ENCODE measurements at places on chromosomes 1 and 21. TPM values are rescaled to one million over a fixed set of nuclear protein-coding genes. Genes with fewer than 3 reads are reported as not detected.

DNA sequence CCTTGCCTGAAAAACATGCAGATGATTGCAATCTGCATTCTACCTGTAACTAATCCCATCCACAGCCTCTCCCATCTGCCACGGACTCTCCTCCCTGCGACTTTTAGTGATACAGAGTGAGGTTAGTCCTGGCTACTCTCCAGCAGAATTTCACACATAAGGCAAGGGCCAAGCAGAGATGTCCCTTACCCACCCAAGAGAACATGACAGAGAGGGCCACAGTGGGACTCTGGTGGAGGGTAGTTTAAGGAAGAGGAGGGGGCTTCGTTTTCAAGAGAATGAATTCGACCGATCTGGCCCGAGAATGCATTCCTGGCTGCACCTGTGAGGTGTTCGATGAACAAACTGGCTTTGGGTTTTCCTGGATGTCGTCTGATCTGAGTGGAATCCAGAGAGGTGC is 87.5 kb upstream of the SIM2 start:
- DNase-seq, result no peak

KRTAP12-2 gene
- total RNA-seq, result not detected

- DNase-seq, result no peak
Observed at GRCh38 chr1:17816511-17816910, 61.4 kb downstream of the ACTL8 start.

PDE4B gene
- total RNA-seq, result 13.9 TPM

DNA sequence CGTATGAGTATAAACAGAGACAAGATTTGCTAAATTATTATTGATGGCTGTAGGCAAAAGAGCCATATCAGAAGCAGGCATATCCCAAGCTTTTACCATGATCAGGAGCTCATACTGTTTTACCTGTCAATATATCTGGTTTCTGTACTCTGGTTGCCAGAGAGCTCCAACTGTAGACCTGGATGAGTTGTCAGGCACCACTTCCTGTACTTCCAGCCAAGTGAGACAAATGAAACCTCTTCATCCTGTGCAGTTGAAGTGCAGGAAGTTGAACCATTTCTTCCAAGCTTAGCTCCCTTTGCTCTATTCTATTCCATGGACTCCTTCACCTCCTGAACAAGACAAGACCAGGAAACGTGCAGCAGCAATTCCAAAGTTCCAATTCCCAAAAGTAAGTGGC is 115.6 kb downstream of the ZNF281 start:
- no peak for DNase-seq

GRCh38 chr1:231485029-231485784 is 43.3 kb upstream of the TSNAX start:
- no peak for DNase-seq

CYP4A22 gene
- total RNA-seq, result not detected

GRCh38 chr1:44496541-44497171 is 91.6 kb downstream of the RNF220 start:
- no peak for DNase-seq

ZYG11A gene
- 2.6 TPM for total RNA-seq

DNA sequence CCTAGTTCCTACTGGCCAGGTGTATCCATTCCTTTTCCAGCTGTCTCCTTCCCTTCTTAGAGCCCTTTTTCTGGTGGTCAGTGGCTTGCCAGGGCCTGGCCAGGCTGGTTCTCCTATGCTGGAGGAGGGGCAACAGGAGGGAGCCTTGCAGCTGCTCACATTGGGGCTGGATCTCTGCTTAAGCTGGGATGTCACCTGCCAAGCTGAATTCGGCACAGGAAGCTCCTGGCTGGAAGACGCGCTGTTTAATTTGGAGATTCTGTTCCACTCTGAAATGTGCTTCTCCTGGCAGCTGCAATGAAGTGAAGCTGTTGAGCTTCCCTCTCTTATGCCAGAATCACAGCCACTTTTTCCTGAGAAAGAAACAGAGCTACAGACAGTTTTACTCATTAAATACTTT is 56.0 kb upstream of the POU3F1 start:
- no peak for DNase-seq

- DNase-seq, result no peak
Observed at GRCh38 chr1:177209357-177209756, 38.6 kb downstream of the BRINP2 start.

PSRC1 gene
- total RNA-seq, result 67.3 TPM

- DNase-seq, result no peak
Observed at GRCh38 chr21:19461481-19462205, 1058.1 kb upstream of the TMPRSS15 start.

DNA sequence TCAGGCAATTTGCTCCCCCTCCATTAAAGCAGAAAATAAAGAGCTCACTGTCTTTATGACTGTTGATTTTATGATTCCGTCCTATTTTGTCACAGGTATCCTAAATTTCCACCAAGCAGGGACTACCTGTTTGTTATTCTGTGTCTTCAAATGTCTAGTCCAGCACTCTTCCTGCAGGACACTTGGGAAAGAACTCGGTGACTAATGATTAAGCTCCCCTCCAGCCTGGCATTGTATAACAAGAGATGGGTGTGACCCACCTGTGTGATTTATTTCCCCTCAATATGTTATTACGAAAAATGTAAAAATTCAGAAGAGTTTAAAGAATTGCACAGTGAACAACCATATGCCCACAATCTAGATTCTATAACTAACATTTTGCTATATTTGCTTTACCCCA is 42.9 kb upstream of the LRRN2 start:
- no peak for DNase-seq

F3 gene
- total RNA-seq, result 8.6 TPM

DNA sequence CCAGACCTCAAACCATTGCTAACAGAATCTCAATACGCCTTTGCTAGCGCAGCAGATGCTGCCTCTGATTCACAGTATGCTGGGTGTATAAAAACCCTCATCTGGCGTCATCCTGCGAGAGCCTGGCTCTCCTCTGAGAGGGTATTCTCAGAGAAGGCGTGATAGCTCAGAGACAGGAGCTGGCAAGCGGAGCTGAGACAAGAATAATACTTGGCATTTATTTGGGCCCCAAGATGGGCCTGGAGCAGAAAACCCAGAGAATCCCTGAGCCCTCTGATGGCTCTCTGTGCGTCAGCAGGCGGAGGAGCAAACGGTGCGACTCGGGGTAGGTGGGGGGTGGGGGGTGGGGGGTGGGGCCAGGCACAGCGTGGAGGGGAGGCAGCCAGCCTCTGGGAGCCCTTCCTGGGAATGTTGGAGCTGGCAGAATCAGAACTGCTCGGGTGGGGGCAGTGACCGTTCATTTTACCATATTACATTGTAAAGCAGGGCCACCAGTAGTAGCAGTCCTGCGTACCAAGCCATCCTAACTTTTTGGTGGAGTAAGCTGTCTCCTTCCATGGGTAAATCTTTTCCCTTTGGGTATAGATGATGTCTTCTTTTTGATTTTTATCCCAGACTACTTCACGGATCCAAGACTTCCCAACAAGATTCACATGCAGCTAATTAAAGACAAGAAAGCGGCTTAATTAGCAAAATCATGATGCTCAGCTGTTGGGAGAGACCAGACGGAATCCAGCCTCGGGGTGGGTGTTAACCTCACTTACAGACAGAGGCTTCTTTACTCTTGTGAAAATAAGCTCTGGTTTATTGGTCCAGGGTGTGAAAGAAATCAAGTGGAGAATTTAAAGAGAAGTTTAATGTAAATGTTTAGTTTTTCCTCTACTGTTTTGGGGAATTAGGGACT is 7.1 kb downstream of the RIIAD1 start:
- no peak for DNase-seq

DNA sequence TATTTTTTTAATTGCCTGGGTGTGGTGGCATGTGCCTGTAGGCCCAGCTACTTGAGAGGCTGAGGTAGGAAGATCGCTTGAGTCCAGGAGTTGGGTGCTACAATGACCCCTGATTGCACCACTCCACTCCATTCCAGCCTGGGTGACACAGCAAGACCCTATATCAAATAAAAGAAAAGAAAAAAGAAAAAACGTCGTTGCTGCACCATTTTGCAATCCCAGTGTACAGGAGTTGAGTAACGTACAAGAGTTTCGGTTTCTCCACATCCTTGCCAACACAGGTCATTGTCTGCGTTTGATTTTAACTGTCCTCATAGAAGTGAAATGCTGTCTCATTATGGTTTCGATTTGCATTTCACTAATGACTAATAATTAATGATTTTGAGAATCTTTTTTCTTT is 7.9 kb downstream of the ZNF684 start:
- no peak for DNase-seq

DNA sequence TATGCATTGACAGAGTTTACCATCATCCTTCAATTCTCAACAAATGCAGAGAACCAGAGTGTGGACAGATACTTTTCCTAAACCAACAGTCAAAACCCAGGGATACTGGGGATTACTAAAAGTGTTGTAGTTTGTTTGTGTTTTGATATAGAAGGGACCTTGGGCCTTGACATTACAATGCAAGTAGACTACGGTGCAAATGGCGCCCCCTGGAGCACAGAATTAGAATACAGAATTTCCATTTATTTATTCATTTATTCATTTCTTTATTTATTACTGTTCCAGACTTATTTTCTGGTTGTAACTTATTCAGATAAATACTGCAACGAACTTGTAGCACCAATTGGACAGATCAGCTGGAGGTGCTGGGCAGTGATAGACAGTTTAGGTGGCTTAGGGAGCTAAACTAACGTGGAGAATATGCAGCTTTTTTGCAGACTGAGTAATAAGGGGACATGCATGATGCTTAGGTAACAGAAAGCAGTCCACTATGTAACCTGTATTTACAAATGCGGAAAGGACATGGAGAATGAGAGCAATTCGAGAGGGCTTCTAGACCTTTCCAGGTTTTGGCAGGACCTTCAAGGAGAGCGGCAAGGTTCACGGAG is 42.6 kb downstream of the KIRREL1 start:
- no peak for DNase-seq

DNA sequence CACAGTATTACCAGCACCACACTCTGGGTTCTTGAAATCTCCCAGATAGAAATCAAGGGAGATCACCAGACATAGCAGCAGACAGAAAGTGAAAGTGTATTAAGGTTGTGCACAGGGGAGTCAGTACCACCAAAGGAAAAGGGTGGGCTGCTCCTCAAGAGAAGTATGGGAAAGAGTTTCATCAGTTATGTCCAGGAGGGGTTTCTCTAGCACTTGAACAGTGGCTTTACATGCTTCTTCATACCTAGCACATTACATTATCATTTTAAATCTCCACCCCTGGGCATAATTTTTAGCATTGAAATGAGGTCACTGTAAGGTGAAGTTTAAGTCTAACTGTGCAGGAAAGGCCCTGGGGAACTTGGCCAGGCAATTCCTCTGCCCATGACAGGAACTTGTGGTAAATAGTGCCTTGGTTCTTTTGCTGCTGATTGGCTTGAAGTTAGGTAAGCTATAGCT is 601.0 kb downstream of the NUF2 start:
- DNase-seq, result no peak

DNA sequence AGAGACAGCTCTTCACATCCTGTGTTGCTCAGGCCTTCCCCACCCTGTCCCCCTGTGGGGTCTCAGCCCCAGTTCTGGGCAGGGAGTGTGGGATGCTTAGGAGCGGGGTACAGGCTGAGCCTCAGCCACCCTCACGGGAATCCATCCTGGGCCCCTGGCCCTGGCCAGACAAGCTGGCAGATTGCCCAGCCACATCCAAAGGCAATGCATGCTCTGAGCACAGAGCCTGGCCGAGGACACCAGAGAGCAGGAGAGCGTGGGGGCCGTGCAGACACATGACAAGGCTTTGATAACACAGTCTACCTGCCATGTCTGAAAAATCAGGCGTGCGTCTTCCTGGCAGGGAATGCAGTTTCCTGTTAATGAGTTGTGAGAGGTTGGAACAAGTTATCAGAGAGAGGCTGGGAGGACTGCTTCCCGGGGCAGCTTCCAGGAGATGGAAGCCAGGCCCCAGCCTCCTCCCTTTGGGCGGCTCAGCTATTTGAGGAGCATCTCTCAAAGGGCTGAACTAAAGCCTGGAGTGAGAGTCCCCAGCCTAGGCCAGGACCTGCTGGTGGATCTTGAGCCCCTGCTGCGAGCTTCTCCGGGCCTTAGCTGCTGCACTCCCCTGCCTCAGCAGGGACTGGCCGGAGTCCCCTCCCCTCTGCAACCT is 72.2 kb upstream of the SELENON start:
- DNase-seq, result no peak

- no peak for DNase-seq
Observed at GRCh38 chr21:40882192-40882915, 35.4 kb upstream of the DSCAM start.

DNA sequence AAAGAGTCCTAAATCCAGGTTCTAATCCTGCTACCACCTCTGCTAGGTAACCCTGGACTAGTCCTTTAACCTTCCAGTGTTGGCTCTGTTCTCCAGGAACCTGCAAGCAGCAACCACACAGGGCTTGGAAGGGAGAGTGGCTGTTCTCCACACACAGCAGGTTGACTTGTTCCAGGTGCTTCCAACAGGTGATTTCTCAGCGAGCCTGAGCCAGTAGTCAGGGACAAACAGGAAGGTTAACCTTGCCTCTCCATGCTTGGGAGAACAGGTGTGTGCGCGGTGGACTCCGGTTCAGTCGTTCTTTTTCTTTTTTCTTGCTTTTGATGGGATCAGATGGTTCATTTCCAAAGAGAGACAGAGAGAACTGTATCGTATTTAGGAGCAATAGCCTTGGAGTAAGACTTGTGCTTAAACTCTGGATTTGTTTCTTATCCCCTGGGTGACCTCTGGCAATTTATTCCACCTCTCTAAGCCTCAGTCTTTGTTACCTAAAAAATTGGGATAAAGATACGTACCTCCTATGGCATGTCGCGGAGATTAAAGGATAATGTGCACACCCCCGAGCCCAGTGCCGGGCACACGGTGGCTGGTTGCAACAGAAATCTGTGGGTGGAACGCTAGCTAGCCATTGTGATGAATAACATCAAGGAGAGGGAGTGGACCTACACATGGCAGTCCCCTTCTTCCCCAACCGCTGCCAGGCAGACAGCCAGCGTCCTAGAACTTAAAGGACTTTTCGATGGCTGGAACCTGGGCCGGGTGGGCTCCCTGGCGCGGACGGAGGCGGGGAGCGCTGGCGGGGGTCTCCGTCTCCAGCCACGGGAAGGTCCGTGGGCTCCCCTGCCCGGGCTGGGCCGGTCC is 583 bp upstream of the CACHD1 start:
- DNase-seq, result no peak

- DNase-seq, result no peak
Observed at GRCh38 chr1:50257940-50258685, 149.4 kb downstream of the ELAVL4 start.

DNA sequence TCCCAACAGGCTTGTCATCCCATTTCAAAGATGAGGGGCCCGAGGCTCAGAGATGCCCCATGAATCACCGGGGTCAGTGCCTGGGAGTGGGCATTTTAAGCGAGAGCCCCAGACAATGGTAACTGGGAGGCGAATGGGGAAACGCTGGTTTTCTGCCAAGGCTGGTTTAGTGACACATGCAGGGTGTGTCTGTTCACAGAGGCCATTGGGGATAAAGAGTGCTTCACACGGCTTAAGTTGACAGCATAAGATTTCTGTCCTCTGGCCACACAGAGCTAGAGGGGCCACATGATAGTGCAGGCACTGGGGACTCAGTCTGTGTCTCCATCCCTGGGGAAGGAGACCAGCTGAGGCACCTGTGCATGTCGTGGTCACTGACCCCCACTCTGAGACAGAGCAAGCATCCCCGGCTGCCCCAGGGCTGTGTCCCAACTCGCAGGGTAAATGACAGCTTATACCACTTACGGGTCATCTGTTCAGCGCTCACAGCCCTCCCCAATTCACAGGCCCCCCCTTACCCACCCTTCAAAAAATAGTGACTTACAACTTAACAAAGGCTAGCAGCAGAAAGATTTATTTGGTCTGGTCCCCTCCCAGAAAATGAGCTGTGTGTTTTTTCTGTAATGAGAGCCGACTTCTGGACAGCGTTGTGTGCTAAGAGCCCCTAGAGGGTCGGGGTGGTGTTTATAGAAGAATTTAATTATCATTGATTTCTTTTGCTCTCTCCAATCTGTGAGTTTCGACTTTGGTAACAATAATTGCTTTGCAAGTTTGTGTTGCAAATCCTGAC is 34.9 kb upstream of the ARHGEF16 start:
- no peak for DNase-seq

NEGR1 gene
- 1.3 TPM for total RNA-seq

Measured in H1 (cell line).